ENCODE measurements at places on chromosomes 6 and 20.
A peak's percentile ranks its signal among the peaks of the same experiment; 100 is the strongest.

- no peak for DNase-seq
Measured at GRCh38 chr6:12313992-12314589, 23.9 kb downstream of the EDN1 start.

DNA sequence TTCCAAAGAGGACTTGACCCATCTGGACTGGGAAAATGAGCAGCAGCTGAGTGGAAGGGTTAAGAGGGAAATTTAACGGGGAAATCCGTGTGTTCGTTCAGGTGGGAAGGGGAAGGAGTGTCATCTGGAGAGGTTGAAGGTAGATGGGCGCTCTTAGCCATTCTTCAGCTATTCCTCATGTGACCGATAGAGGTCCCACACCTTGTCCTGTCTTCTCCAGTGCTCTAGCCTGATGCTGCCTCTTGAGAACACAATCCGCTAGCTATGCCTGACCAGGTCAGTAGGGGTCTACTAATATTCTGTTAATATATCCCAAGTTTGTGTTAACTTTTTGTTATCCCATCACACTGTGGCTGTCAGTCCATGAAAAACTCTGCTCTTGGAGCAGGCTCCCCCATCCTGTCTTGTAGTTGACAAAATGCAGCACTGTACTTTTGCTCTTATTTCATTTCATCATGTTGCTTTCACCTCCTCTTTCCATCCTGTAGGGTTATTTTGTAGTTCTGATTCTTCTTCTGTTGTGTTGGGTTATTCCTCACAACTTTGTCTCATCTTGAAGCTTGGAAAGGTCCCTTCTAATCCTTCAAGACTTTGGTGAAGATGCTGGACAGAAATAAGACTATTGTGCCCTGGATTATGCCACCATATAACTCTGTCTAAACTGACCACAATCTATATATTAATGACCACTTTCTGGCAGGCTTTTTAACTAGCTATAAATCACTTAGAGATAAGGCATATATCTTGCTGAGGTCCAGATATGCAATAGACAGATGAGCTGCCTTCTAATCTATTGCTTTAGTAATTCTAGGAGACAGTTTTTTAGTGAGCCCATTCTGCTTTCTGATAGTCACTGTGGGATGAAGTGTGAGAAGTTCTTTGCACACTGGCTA, 123.4 kb upstream of the SUPT3H start:
- DNase-seq: no peak

- no peak for DNase-seq
Measured at GRCh38 chr20:11675920-11676629, 241.6 kb upstream of the BTBD3 start.

GRCh38 chr6:102853249-102853955, 1459.9 kb downstream of the GRIK2 start:
- DNase-seq: no peak

DNA sequence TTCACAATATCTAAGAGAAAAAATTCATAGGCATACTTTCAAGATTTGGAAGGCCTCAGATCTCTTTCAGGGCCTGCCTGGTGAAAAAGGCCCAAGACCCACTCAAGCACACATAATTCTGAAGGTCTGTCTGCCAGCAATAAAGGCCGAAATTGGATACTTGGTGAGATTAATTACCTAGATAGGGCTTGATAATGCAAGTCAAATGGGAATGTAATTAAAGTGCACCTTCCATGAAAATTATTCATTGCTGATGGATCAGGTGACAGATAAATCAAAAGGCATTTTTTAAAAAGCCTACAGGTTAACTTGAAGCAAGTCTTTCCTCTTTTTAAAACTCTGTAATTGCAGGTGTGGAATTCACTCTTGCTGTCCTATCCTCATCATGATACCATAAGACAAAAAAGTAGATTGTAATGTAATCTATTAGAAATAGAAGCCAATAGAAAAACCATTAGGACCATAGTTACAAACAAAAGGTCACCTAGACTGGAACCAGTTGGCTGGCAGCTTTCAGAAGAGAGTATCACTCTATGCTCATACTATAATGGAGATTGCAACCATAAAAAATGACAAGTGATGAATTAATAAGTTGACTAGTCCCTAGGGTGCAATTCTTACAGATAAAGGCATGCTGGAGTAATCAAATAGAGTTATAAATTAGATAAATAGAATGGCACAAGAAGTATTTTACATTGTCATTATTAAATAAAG, 77.3 kb downstream of the EPHA7 start:
- DNase-seq: no peak

DNA sequence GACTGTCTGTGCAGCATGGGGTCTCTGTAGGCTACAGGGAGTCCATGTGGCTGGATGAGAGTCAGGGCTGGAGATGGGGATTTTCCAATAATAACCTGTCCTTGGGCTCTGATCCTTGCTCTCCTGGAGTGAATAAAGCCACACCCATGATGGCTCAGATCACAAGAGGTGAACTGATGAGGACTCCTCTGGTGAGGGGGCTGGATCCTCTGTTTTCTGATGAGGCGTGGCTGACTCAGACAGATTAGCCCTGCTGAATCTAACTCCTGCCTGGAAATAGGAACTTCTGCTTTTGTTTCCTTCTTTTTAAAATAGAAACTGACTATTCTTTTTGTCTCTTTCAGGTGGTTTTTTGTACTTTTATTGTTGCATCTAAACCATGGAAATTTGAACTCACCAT, 27.0 kb downstream of the CST9L start:
- peak; percentile 60 for DNase-seq

GRCh38 chr20:51016521-51016920, 6.4 kb downstream of the KCNG1 start:
- no peak for DNase-seq

DNA sequence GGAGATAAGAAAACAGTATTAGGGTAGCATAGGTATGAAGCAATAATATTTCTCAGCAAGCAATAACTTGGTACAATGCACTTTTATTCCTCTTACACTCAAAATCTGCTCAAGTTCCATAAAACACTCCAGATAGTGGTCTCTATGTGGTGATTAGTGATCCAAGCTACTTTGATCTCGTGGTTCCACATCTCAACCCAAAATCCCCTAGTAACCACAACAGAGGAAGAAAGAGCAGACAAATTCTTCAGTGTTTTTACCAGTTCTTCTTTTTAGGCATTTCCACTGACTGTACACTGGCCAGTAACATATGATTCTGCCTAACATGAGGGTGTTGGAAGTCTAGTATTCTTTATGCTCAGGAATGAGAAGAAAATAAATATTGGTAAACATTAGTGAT, 309.0 kb upstream of the PTCHD4 start:
- no peak for DNase-seq

GRCh38 chr6:35152067-35152707, 11.0 kb upstream of the TCP11 start:
- DNase-seq: no peak

DNA sequence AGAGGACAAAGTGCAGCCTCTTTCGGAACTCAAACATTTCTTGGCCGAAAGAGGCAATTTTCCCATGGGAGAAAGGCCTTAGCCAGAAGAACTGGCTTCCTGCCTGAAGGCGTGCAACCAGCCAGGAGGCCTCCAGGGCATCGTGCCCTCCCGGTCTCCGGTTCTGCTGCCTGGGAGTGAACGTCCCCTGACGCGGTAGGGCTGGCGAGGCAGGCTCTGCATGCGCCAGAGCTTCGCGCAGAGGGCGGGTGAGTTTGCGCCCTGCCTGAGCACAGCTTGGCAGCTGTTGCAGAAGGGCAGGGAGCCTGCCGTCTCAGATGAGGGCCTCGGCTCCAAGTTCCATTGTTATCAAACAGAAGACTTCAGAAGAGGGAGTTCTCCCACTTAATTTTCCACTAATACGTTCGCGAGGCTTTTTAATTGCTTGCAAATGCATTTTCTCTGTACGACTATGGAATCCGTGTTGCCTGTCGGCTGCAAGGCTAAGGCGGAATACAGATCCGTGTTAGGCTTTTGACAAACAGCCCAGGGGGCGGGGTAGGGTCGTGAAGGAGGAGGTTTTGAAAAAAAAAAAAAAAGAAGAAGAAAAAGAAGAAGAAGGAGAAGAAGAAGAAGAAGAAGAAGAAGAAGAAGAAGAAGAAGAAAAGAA, 5.5 kb upstream of the TFAP2D start:
- no peak for DNase-seq

GRCh38 chr6:36735110-36736071, 37.8 kb downstream of the RAB44 start:
- no peak for DNase-seq

Measured in GDM1 (cell line).